HS-5 (cell line): ENCODE measurements at places on chromosomes 3 and 15.

DNA sequence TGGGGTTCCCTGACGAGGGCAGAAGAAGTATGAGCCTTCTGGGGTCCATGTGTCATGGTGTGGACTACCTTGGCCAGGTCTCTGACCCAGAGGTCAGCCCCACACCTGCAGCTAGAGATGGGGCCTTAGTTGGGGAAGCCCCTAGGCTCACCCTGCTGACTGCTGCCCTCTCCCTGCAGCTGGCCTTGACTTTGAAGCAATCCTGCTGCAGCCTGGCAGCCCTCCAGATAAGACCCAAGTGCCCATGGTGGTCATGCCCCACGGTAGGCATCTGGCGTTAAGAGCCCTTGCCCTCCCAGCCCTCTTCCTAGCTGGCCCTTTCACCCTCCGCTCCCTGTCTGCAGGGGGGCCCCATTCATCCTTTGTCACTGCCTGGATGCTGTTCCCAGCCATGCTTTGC lies 7.4 kb downstream of the APEH start:
- no peak for DNase-seq

GRCh38 chr15:69164807-69165636 lies 4.6 kb downstream of the GLCE start:
- peak; percentile 35 for DNase-seq

GRCh38 chr3:4972652-4973643 lies 6.3 kb upstream of the BHLHE40 start:
- DNase-seq: no peak

- DNase-seq: no peak
Measured at GRCh38 chr3:129035360-129036221, 25.0 kb upstream of the GP9 start.

DNA sequence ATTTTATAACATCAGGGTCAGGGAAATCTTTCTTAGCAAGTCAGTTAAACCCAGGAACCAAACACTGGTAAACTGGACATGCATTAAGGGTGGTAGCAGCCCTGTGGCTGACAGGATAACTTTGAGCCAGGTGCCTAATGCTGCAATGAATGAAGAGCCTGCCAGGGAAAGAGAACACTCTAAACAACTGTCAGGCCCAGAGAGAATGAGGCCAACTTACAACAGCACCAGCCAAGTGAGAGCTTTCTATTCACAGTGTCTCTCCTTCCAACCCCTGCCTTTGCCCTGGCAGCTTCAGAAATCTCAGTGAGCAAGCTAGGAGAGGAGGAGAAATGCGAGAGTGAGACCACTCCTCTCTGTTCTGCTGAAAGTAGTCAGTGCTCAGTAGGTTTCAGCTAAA lies 50.4 kb upstream of the ATP2C1 start:
- no peak for DNase-seq
